Hematopoietic multipotent progenitor cell (in vitro differentiated cells): ENCODE measurements at places on chromosomes 11 and 22. TPM values are rescaled to one million over a fixed set of nuclear protein-coding genes. Genes with fewer than 3 reads are reported as not detected.
A peak's percentile ranks its signal among the peaks of the same experiment; 100 is the strongest.

The APOC3 gene
- total RNA-seq: not detected

DNA sequence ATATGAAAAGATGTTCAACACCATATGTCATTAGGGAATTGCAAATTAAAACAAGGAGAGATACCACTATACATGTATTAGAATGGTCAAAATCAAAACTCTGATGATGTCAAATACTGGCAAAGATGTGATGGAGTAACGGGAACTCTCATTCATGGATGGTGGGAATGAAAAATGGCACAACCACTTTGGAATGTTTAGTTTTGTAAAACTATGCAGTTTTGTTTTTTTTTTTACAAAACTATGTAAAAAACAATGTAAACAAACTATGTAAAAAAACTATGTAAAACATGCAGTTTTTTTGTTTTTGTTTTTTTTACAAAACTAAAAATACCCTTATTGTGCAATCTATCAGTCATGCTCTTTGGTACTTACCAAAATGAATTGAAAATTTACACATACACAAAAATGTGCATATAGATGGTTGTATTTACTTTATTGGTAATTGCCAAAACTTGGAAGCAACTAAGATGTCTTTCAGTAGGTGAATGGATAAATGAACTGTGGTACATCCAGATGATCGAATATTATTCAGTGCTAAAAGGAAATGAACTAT, 5.0 kb upstream of the USP47 start:
- DNase-seq: no peak

- no peak for DNase-seq
Observed at GRCh38 chr11:65774525-65775306, 6.1 kb downstream of the AP5B1 start.

GRCh38 chr11:71311176-71311925, 59.0 kb upstream of the SHANK2 start:
- DNase-seq: no peak

The MIF gene
- total RNA-seq: 243 TPM

The HBB gene
- total RNA-seq: 708 TPM

DNA sequence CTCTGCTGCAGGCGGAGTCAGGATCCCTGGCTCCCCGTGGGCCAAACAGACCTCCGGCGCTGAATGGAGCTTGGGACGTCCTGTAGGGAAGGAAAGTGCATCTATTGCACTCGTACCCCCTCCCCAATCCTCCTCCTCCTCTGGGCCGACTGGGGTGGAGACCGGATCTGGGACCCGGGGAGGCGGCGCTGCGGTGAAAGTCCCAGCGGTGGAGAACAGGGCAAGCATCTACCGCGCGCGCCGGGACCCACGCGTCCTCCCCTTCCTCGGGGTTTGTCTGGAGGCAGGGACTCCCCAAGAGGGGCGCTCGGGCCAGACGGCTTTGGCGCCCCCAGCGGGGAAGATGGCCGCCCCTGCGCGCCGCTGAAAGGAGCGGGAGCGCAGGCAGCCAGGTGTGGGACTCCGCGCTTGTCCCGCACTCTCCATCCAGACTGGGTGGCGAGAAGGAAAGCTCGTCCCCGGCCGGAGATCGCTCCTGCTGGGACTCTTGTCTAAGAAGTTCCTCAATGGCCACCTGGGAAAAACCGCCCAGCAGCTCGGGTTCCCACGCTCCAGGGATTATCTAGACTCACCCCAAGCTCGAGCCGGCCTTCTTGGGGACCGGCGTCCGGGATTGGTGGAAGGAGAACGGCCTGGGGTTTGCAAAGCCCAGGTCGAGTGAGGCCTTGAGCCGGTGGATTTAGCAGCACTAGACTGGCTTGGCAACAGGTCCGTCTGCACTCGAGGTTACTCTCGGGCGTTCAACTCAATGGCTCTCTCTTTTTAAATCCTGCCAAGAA, 718 bp downstream of the FADS2 start:
- DNase-seq: no peak

The SOX6 gene
- total RNA-seq: 0.27 TPM

The INPP5J gene
- total RNA-seq: 1.6 TPM

DNA sequence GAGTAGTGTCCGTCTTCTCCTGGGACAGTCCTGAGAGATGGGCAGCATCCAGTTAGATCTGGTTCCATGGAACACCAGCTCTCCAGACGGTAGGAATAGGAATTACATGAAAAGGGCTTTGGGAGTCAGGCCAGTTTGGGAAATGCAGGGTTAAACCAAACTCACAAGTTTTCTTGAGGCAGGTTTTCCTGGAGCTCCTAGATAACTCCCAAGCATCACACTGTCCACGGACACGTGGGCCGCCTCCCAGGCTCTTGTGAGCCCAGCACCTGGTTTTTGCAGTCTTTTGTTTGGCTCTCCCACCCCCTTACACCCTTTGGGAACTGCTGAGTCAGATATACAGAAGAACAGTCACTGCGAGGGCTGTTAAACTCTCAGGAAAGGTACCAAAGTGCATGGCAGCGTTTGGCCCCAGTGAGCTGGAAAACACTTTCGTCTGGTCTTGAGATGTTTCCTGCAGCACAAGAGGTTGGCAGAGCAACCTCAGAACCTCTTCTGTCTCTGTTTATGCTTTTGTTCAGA, 90.0 kb downstream of the BCR start:
- no peak for DNase-seq

GRCh38 chr11:132865623-132866022, 666.7 kb downstream of the OPCML start:
- DNase-seq: no peak

The MUS81 gene
- 85.1 TPM for total RNA-seq

- DNase-seq: no peak
Observed at GRCh38 chr11:119585043-119585781, 143.8 kb downstream of the NECTIN1 start.

- peak; percentile 86 for DNase-seq
Observed at GRCh38 chr11:59097113-59097708, 9.8 kb upstream of the FAM111B start.

The MS4A12 gene
- total RNA-seq: not detected

DNA sequence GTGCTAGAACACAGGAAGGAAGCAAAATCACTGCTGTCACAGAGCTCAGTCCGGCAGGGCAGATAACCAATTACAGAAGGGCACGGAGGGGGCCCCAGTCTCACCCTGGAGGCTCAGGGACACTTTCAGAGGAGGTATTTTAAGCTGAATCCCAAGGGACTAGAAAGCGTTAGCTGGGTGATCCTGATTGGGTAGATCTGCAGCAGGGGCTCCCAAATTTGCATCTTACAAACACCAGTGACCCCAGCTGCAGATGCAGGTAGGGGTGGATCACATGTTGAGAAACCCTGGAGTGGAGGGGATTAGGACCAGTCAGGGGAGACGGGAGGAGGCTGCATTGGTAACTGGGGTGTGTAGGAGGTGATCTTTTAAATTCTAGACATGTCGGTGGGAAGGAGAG, 91.4 kb downstream of the CSNK2A3 start:
- no peak for DNase-seq

DNA sequence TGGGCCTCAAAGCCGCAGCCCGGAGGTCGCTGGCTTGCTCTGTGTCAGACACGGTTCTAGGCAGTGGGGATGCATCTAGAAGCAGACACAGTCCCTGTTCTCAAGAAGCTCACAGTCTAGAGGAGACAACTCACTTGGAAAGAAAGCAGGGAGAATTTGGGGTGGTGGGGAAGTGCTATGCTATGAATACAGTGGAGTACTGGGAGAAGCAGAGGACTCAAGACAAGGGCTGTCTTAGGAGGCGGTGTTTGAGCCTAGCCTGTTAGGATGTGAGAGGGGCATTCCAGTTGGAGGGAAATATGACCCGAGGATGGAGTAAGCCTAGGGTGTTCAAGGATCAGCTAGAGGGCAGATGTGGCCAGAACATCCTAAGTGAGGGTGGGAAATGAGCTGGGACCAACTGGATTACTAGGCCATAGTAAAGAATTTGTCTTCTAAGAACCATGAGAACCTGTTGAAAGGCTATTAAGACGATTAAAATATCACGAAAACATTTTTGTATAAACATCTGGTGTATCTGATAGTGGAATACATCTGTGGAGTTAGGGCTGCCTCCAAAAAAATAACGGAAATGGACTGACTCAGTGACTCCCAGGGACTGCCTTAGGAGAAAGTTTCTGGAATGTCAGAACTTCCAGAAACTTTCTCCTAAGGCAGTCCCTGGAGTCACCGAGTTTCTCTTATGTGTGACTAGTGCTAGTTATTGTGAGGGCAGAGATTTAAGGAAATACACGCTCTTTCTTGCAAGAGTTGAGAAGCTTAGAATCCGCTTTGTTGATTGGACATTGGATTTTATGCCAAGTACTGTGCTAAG, 1.1 kb upstream of the PITPNB start:
- no peak for DNase-seq

The EHF gene
- total RNA-seq: not detected

GRCh38 chr11:92803391-92803790, 166.1 kb upstream of the MTNR1B start:
- DNase-seq: no peak

GRCh38 chr11:64207256-64208085, 950 bp downstream of the FERMT3 start:
- DNase-seq: peak; percentile 94

The SCGB1D1 gene
- not detected for total RNA-seq

The KCTD17 gene
- total RNA-seq: 12.9 TPM

The OR8G1 gene
- under 0.01 TPM for total RNA-seq

The CNIH2 gene
- 2.7 TPM for total RNA-seq

DNA sequence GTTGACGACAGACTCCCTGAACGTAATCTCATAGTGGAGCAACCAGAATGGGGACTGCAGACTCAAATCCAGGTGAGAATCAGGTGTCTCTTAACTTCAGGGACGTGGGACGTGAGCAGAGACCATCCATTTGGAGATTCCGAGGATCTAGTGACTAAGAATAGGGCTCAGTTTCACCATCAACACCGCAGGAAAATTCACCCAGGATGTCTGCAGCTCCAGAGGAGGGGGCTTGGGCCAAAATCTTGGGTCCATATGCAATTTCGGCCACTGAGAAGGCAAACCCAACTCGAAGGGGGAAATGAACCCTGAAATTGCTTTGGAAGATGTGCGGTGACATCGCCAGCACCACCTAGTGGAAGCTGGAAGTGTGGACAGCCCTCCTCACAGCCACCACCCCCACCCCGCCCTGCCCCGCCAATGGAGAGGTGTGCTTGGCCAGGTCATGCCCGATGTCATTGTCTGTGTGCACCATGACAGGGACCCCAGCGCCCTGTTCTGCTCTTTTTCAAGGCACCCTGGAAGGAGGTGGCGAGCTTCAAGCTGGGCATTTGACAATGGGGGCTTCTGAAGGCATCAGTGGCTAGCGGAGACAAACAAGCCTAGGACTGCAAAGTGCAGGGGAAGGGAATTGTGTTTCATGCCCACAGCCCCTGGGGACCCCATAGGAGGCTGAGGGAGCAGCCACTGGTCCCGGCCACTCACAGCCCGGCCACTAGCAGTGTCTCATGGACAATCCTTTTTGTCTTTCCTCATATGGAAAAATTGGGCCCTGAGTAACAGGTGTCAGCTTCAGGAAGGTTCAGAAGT, 24.8 kb downstream of the APOL1 start:
- DNase-seq: peak; percentile 75

The BAIAP2L2 gene
- total RNA-seq: under 0.01 TPM

GRCh38 chr11:7591107-7591894, 77.5 kb downstream of the PPFIBP2 start:
- no peak for DNase-seq

- DNase-seq: no peak
Observed at GRCh38 chr22:29762263-29762662, 4.5 kb downstream of the ZMAT5 start.

GRCh38 chr11:83864412-83865057, 578.4 kb upstream of the CCDC90B start:
- DNase-seq: no peak

- no peak for DNase-seq
Observed at GRCh38 chr11:79150966-79151365, 289.9 kb downstream of the TENM4 start.

DNA sequence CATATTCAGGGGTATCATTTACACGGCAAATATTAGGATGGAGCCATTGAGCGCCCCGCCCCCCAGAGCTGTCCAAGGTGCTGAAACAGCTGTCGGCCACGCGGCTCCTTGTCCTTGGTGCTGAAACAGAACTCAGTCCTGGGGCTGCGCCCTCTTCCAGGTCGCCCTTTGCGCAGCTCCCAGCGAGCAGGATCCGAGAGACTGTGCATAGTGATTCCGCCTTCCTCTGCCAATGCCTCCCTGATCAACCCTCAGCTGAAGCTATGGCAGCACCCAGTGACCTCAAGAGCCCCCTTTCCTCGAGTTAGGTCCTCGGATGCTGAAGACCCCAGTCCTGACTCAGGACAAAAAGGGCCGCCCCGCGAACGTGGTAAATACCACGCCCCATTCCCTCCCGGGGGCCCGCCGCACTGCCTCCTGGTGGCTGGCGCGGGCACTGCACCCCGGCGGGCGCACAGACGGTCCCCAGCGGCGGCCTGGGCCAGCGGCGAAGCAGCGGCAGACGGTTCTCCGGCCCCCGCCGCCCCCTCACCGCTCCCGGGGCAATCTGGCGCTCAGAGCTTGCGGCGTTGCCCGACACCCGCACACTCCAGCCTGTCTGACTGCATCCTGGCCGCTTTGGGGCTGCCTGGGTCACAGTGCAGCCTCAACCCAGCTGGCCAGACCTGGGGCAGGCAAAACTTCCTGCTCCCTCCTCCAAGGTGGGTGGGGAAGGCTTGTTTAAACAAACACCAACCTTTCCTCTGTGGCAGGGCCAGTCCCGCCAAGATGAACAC, 13.4 kb downstream of the SYT7 start:
- peak; percentile 48 for DNase-seq

The PLAAT4 gene
- total RNA-seq: 52.0 TPM

DNA sequence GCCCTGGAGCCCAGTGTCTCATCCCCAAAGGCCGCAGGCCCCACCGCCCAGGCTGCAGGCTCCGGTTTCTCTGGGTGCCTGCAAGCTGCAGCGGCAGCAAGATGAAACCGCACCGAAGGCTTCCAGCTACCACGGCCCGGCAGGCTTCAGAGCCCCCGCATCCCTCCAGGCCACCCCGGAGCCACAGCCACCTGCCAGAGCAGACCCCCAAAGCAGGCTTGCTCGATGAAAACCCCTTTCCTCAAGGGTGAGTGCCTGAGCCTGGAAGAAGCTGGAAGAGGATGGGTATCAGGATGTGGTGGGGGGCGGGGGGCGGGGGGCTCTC, 24.5 kb upstream of the GNB1L start:
- DNase-seq: no peak

DNA sequence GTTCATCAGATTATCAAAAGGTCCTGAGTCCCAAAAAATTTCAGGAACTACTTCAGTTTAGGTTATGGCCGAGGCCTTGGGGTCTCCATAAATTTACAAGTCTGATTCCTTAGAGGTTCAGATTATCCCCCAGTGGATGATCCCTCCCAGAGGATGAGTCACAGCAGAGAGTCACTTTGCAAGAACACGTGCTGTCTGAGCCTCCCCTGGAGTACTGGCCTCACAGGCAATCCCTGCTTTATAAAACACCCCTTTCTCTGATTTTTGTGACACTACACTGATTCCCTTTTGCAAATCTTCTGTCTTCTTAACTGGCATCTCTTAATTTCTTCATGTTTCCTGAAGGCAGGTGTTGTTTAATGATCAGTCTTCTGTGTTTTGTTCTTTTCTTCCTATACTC, 45.3 kb downstream of the CCDC34 start:
- no peak for DNase-seq

The ANO1 gene
- not detected for total RNA-seq

DNA sequence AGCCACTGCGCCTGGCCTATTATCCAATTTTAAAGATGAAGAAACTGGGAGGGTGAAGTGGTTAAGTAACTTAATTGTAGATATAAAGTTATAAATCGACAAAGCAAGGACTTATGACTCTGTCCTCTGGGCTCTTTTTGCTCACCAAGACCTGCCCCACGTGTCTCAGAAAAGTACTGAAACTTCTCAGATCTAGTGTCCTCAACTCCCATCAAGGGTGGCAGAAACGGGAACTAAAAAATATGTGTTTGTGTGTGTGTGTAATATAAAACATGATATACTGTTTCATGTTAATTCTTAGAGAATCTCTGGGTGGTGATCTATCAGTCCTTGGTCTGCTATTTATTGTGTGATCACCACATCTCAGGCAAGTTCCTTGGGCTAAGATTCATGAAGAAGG, 104.9 kb downstream of the GAB2 start:
- DNase-seq: no peak
